Keratinocyte (primary cell): ENCODE measurements at places on chromosomes 5 and 9. TPM values are rescaled to one million over a fixed set of nuclear protein-coding genes. Genes with fewer than 3 reads are reported as not detected.

ITGA2 gene
- 75.4 to 112 TPM (median 107 TPM) in 3 replicates for polyA plus RNA-seq

GRCh38 chr9:38408719-38409118 is 15.5 kb downstream of the IGFBPL1 start:
- no peak overlapping the region for H3K27ac ChIP-seq
- peaks cover 32% of the 10 kb centered on the region for H3K27me3 ChIP-seq
- H3K4me1 ChIP-seq = no peaks in the 10 kb centered on the region
- no peak for DNase-seq
- H3K4me3 ChIP-seq = no peak overlapping the region
- H3K36me3 ChIP-seq = no peaks in the 10 kb centered on the region

SLC27A6 gene
- 0.52 to 1.1 TPM (median 0.80 TPM) in 3 replicates for polyA plus RNA-seq

GTF3C4 gene
- 5.2 to 7.7 TPM (median 6.6 TPM) in 3 replicates for polyA plus RNA-seq

LOX gene
- polyA plus RNA-seq = 0.13 to 0.93 TPM (median 0.33 TPM) in 3 replicates

PDZD2 gene
- 3.1 to 8.4 TPM (median 7.3 TPM) in 3 replicates for polyA plus RNA-seq

PCDHGC4 gene
- polyA plus RNA-seq = 0.12 to 0.15 TPM (median 0.13 TPM) in 3 replicates

PCDHGA8 gene
- polyA plus RNA-seq = 0.08 to 0.09 TPM (median 0.09 TPM) in 3 replicates

- H3K4me3 ChIP-seq = no peak overlapping the region
- no peaks in the 10 kb centered on the region for H3K27me3 ChIP-seq
- H3K36me3 ChIP-seq = no peaks in the 10 kb centered on the region
- H3K27ac ChIP-seq = no peak overlapping the region
- DNase-seq = no peak
Observed at GRCh38 chr5:180323160-180323559, 30.0 kb downstream of the GFPT2 start.

- no peak overlapping the region for H3K4me3 ChIP-seq
- H3K27me3 ChIP-seq = no peaks in the 10 kb centered on the region
- H3K27ac ChIP-seq = no peak overlapping the region
- no peak for DNase-seq
- H3K4me1 ChIP-seq = no peaks in the 10 kb centered on the region
- H3K36me3 ChIP-seq = peaks cover 24% of the 10 kb centered on the region
Observed at GRCh38 chr5:647311-647710, 35.2 kb downstream of the CEP72 start.

- no peak overlapping the region for H3K4me3 ChIP-seq
- H3K27me3 ChIP-seq = no peaks in the 10 kb centered on the region
- H3K4me1 ChIP-seq = peaks cover 26% of the 10 kb centered on the region
Observed at GRCh38 chr5:75567710-75568109, 43.5 kb upstream of the ANKDD1B start.

ANKDD1B gene
- 0.27 to 1.4 TPM (median 1.1 TPM) in 3 replicates for polyA plus RNA-seq

DNA sequence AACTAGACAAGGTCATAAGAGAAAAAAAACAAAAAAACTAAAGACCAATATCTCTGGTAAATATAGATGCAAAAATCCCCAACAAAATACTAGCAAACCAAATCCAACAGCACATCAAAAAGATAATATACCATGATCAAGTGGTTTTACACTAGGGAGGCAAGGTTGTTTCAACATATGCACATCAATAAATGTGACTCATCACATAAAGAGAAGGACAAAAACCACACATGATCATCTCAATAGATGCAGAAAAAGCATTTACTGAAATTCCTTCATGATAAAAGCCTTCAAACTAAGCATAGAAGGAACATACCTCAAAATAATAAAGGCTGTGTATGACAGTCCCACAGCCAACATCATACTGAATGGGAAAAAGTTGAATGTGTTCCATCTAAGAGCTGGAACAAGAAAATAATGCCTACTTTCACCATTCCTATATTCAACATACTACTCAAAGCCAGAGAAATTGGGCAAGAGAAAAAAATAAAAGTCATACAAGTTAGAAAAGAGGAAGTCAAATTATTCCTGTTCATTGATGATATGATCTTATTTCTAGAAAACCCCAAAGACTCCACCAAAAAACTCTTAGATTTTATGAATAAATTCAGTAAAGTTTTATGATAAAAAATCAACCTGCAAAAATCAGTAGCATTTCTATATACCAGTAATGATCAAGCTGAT is 72.2 kb upstream of the FAM169A start:
- no peaks in the 10 kb centered on the region for H3K27me3 ChIP-seq
- no peaks in the 10 kb centered on the region for H3K36me3 ChIP-seq
- no peak overlapping the region for H3K27ac ChIP-seq
- no peak overlapping the region for H3K4me3 ChIP-seq

DNA sequence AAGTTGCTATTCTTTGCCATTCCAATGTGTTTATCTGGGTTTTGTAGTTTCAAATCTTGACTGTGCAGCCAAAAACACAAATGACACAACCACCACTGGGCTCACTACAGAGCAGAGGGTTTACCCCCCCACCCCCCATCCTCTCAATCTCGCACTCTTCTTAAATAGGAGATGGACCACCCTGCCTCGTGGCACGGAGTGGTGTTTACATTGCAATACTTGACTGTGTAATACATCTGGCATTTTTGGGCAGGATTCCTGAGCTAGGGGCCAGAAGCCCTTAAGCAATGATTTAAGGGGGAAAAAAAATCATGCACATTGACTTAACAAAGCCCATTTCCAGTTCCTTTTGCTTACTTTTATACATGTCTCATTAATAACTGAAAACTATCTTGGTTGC is 19.0 kb downstream of the PTCH1 start:
- H3K27ac ChIP-seq = no peak overlapping the region
- H3K4me1 ChIP-seq = no peaks in the 10 kb centered on the region
- no peaks in the 10 kb centered on the region for H3K27me3 ChIP-seq
- DNase-seq = no peak

- no peaks in the 10 kb centered on the region for H3K27me3 ChIP-seq
- H3K4me1 ChIP-seq = peaks cover 2% of the 10 kb centered on the region
- H3K27ac ChIP-seq = no peak overlapping the region
- no peak overlapping the region for H3K4me3 ChIP-seq
- DNase-seq = no peak
- H3K36me3 ChIP-seq = peaks cover 27% of the 10 kb centered on the region
Observed at GRCh38 chr5:179867079-179867465, 8.5 kb upstream of the MRNIP start.

- no peak overlapping the region for H3K27ac ChIP-seq
- DNase-seq = no peak
- no peaks in the 10 kb centered on the region for H3K27me3 ChIP-seq
- H3K4me1 ChIP-seq = no peaks in the 10 kb centered on the region
Observed at GRCh38 chr5:39761199-39761950, 336.6 kb upstream of the DAB2 start.
